Substantia nigra (tissue), 51 donors: ENCODE measurements at places on chromosomes 11 and 22.

GRCh38 chr22:26748845-26749244, 91.5 kb downstream of the MIAT start:
- peak; percentile 17 for DNase-seq

DNA sequence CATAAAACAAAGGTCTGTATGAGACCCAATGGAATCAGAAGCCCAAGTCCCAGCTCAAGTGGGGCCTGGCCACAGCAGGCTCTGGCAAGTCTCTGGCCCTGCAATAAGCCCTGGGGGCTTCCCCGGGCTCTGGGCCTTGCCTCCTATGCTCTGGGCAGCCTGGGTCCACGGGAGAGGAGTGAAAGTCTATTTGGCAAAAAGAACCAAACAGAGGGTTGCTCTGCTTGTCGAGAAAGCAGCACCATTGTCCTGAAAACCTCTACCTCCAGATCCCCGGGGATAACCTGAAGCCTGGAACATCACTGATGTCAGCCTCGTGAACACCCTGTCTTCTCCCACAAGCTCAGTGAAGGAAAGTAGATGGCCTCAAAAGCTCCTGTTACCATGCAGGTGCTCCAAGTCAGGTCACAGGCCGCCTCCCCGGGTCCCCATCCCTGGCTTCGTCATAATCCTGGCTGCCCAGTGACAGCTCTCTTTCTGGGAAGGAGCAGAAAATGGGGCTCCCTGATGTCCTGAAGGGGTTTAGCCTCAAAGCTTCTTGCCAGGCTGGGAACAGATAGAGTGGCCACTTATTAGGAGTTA, 46.1 kb upstream of the ETS1 start:
- no peak for DNase-seq

GRCh38 chr11:69881467-69882269, 62.5 kb upstream of the FGF3 start:
- no peak for DNase-seq

DNA sequence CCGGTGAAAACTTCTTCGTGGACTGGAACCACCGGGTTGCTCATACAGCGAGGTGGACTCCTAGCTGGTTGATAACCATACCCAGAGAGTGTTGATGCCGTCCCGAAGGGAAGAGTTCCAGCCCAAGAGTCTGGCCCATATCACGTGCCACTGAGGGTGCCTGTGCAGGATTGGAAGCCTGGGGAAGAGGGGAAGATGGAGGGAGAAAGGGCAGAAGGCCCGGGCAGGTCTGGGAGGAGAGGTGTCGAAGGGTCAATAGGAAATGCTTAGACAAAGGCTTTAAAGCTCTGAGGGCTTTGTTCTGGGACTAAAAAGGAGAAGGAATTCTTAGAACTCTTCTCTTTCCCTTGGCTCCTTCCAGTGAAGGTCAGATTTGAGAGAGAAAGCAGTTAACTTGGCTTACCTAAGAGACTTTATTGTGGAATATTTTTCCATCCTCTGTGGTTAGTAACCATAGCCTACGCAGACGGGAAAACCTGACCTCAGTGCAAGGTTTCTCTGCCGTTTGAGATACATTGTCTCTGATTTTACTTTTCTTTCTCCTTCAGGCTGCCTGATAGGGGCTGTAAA, 70.5 kb downstream of the JAM3 start:
- no peak for DNase-seq

DNA sequence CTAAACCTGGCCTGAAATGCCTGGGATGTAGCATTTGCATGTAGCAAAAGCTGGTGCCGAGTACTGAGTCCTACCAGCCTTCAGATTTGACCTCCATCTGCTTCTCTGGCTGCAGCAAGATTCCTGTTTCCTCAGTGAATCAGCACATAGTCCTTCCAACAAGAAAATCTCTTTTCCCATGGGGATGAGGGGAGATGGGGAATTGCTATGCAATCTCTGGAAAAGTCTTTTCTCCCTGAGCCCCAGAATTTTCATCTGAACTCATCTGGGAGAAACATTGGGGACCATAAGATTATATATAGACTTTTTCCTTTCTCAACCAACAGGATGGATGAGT, 32.0 kb upstream of the YWHAH start:
- no peak for DNase-seq

DNA sequence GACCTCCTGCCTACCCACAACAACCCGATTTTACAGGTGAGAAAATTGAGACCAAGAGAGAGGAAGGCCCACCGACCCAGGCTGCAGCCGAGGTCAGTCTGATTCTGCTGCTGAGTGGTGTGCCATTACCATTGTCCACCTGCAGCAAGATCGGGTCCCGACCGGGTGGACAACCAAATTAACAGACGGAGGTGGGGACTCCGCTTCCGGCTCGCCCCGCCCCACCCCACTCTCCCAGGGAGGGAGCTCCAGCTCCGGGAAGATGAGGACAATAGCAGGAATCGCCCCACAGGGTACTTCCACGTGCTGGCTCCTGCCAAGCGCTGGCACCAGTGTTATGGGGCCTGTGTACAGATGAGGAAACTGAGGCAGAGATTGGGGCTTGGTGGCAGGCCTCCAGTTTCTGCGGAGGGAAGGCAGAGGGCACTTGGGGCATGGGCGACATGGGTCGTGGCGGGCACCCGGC, 425 bp upstream of the KDELR3 start:
- DNase-seq = no peak

DNA sequence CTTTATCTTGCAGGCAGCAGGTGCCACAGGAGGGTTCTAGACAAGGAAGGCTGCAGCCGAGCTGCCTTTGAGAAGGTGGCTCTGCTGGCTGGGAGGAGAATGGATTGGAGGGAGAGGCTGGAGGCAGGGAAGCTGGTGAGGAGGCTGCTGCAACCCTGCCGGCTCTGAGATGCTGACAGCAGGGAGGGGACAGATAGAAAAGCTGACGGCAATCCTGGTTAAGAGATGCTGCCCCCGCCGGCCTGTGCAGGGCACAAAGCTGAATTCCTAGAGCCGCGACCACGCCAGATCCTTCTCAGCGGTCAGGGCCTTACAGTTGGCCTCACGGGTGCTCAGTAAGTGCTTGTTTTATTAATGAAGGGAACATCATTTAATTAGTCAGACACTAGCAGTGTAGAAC, 105.4 kb downstream of the CACNA1I start:
- no peak for DNase-seq

- no peak for DNase-seq
Observed at GRCh38 chr11:44815917-44816456, 89.2 kb downstream of the TSPAN18 start.

DNA sequence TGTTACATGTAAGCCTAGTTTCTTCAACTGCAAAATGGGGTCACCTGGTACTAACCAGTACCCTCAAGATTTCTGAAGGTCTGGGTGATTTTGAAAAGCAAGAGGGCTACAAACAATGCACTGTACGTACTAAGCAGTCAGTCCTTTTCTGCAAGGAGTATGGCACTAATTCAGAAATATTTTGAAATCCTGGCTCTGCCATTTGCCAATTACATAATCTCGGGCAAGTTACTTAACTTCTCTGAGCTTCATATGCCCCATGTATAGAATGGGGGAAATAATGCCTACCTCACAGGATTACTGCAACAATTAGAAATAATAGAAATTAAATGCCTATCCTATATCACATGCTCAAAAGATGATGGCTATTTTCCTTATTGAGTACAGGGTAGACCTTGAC, 60.7 kb upstream of the CCDC89 start:
- DNase-seq = no peak

DNA sequence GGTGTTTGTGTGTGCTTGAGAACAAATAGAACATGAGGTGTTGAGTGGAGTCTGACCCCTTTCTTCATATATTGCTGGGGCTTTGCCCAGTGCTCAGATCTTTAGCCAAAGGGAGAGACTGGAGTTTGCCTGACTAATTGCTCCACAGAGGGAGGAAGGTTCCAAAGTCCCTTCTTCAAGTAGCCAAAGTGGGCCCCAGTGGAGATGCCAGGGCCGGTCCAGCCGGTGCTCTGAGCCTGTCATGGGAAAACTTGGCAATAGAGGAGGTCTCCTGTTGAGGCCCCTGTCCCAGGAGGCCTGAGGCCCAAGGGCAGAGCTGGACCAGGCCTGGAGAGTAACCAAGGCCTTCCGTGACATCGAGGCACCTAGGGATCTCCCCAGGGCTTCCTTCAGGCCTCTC, 112.3 kb downstream of the DSCAML1 start:
- no peak for DNase-seq

- DNase-seq = no peak
Observed at GRCh38 chr11:30365793-30366517, 43.1 kb downstream of the ARL14EP start.

DNA sequence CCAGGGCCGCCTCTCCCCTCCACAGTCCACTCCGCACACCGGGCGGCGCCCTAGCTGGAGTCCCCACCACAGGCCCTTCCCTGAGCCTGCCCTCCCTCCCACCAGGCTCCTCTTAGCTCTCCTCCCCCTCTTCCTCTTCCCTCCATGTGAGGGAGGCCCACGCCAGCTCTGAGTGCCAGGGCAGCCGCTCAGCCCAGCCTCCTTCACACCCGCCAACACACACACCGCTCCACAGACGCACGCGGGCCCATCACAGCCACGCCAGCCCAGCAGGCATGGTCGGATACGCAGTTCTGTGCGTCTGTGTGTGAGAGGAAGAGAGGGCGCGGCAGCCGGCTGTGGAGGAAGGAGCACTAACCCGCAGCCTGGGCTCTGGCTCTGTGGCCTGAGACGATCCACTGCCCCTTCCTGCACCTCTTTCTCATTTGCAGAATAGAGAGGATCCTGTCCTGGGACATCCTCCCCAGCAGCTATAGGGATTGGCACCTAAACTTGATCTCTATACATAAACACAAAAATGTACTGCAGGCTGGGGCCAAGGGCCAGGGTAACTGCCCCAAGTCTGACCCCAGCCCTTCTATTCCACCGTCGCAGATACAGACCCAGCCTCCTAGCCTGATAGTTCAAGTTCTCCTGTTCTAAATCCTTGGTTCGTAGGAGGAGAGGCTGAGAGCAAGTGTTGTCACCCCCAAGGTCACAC, 3.5 kb downstream of the CHRM4 start:
- no peak for DNase-seq

- DNase-seq = no peak
Observed at GRCh38 chr11:72863916-72864315, 49.7 kb downstream of the ATG16L2 start.

GRCh38 chr11:108727665-108728064, 62.8 kb downstream of the DDX10 start:
- no peak for DNase-seq

DNA sequence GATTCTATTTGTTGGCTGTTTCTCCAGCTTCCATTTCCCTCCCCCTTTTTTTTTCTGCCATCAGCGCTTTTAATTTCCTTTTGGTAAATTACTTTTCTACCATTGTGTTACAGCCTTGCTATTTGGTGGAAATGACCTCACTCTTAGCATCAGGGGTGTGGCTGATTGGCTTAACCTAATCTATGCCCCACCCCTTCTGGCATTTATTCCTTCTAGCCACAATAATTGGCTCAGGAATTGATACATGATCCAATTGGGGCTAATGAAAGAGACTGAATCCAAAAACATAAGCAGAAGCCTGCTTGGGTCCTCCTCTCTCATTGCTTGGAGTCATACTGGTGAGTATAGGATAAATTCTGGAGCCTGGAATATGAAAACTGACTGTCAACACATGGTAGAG, 402.4 kb upstream of the LRRC4C start:
- no peak for DNase-seq

DNA sequence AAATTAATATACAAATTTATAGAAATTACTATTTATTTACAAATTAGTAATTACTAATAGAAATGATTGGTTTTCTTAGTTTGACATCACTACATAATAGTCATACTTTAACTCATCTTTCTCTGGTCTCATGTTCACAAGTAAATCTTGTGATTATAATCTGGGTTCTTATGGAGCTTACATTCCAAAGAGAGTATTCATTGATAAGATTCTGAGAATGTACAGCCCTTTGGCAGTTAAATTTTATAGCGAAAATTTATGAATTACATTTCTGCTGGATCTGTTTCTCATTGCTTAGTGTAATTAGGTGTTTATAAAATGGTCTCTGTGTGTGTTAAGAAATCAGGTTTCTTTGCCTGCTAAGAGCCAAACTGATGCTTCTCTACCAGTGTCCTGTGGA, 175.2 kb downstream of the TMEM135 start:
- no peak for DNase-seq
